Foreskin melanocyte (primary cell): ENCODE measurements at places on chromosomes 7 and 10.

- no peak for DNase-seq
Measured at GRCh38 chr7:73703757-73704639, 15.5 kb downstream of the STX1A start.

GRCh38 chr10:101311185-101312066, 42.5 kb upstream of the BTRC start:
- no peak for DNase-seq

DNA sequence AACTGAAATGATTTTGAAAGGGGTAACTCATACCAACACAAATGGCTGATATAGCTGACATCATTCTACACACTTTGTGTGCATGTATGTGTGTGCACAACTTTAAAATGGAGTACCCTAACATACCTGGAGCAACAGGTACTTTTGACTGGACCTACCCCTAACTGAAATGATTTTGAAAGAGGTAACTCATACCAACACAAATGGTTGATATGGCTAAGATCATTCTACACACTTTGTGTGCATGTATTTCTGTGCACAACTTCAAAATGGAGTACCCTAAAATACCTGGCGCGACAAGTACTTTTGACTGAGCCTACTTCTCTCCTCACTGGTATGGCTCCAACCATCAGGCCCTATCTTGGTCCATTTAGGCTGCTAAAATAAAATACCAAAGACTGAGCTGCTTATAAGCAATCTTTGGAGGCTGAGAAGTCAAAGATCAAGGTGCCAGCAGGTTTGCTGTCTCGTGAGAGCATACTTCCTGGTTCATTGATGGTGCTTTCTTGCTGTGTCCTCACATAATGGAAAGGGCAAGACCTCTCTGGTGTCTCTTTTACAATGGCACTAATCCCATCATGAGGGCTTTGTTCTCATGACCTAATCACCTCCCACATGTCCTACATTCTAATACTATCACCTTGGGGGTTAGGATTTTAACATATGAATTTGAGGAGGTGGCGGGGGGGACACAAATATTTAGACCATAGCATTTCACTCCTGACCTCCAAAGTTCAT, 173.3 kb downstream of the CFTR start:
- no peak for DNase-seq

DNA sequence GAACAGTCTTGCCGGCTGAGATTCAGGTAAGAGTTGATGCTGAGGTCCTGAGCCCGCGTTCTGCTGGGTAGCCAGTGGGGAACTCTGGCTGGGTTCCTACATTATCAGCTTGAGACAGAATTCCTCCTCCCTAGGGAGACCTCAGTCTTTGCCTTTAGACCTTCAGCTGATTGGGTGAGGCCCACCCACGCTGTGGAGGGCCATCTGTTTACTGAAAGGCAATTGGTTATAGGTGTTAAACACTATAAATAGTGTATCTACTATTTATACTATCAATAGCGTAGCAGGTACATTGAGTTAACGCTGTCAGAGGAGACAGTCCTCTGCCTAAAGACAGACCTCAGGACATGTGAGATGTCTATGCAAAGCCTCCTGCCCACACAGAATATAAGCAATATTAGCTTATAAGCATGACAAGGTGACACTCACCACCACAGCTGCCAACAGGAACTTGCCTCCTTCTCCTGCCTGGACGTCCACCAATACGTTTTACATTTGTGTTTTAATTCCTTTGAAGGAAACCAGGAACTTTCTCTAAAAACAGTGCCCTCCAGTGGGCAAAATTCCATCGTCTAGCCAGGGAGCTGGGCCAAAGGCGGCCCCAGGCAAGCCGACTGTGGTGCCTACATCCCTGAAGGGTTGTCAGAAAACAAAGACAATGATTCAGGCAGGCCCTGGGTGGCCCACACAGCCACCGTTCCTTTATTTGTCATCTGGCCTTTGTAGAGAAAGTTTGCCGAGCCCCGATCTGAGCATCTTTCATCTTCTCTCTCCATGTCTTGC, 58.8 kb downstream of the INSIG1 start:
- peak; percentile 29 for DNase-seq

- no peak for DNase-seq
Measured at GRCh38 chr10:6017781-6018354, 40.5 kb upstream of the IL15RA start.

GRCh38 chr7:30683816-30684215, 1.6 kb upstream of the CRHR2 start:
- DNase-seq = no peak

DNA sequence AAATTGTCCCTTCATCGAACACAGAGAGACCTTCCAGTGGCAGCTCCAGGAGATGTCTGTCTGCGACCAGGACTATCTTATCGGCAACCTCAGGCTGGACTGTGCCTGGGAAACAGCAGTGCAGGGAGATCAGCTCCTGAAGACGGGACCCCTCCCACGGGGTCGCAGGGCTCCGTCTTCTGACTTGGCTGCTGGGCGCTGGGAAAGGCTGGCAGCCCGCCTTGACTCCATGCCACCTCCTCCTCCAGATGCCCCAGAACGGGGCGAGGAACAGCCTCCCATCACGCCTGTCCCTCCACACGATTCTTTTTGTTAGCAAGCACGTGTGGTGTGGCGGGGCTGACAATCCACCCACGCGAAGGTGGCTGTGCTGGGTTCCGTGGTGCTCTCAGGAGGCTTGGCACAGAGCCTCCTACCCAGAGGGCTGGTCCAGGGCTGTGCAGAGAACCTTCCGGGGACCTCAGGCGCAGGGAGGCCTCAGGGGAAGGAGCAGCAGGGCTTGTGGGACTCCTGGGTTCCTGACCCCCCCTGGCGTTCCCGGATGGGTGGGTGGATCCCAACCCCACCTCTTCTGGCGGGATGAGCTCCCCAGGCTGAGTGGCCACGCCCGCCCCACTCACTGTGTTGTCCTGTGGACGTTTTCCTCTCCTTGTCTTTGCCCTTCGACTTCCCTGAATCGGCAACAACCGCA, 47.6 kb upstream of the NKX6-2 start:
- no peak for DNase-seq

DNA sequence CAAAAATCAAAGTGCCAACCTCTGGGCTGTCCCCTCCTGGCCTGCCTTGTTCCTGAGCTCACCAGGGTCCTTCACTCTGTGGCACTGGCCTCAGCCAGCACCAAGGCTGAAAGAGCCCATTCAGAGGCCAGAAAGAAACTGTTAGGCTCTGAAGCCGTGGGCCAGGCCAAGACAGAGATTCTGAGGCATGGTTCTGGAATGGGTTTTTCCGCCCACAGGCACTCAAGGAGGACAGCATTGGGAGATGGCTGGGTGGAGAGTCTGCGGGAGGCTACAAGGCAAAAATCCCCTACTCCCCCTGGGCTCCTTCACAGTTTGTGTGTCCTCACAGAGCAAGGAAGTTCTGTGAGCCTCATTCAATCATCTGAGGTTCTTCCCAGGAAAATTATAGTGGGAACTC, 31.7 kb downstream of the GRIFIN start:
- peak; percentile 38 for DNase-seq
